ENCODE measurements at places on chromosomes 3 and 15. TPM values are rescaled to one million over a fixed set of nuclear protein-coding genes. Genes with fewer than 3 reads are reported as not detected.
A peak's percentile ranks its signal among the peaks of the same experiment; 100 is the strongest.

GRCh38 chr3:140153736-140154135 is 218.8 kb downstream of the CLSTN2 start:
- no peak for DNase-seq

DNA sequence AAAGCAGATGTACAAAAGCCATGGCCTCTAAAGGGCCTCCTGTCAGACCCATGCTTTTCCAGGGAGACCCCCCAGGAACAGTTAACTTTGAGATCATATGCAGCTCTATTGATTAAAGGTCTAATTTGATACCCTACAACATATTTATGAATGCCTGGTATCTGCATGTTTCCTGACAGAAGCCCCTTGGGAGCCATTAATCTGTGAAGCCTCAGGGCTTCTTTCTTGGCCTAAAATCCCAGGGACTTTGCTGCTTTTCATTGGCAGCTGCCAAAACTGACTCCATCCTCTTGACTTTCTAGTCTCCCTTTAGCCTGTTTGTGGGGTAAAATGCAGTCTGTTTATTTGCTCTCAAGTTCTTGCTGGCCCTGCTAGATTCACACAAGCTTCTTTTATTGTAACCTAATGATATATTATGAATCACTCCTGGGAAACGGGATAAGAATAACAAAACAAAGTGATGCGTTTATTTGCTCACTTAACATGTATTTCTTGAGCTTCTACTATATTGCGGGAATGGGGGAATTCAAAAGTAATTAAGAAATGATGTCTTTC is 257.0 kb downstream of the LSAMP start:
- DNase-seq = no peak

DNA sequence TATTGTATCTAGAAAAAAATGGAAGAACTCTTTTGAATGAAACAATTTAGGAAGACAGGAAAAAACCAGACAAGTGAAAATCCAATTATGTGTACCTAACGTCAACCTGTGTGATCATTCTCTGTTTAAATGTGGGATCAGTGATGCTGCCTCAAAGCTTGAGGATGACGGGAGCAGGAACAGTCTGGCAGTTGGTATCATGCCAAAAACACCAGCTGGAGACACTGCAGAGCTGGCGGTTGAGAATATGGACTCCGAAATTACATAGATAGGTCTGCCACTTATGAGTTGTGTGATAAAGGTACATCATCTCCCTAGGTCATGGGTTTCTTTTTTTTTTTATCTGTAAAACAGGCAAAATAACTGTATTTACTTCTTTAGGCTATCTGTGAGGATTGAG is 480.5 kb downstream of the CNTN4 start:
- DNase-seq = no peak

DNA sequence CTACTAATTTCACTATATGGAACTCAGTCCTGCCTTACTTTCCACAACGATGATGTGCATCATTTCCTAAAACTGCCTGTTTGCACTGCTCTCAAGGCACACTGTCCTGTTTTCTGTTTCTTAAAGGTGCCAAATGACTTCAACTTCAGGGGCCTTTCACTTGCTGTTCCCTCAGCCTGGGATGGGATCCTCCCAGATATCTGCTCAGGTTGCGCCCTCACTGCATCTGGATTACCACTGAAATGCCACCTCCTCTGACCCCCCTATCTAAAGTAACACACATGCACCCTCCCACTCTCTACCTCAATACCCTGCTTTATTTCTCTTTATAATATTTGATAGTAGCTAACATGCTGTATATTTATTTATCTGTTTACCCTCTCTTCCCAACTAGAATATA is 123.8 kb upstream of the CMC1 start:
- no peak for DNase-seq

DNA sequence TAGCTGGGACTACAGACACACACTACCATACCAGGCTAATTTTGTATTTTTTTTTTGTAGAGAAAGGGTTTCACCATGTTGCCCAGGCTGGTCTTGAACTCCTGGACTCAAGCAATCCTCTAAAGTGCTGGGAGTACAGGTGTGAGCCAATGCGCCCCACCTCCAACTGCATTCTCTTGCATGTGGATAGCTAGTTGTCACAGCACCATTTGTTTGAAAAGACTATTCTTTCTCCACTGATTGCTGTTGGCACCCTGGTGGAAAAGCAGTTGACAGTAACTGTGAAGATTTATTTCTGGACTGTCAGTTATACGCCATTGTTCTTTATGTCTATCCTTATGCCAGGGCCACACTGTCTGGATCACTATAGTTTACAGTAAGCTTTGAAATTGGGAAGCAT is 303.9 kb downstream of the ADAMTS17 start:
- DNase-seq = no peak

- peak; percentile 61 for DNase-seq
These were observed 1.1 kb upstream of the LPP start for GRCh38 chr3:188152660-188153436.

- no peak for DNase-seq
These were observed 68.4 kb upstream of the LARS2 start for GRCh38 chr3:45319996-45320305.

DNA sequence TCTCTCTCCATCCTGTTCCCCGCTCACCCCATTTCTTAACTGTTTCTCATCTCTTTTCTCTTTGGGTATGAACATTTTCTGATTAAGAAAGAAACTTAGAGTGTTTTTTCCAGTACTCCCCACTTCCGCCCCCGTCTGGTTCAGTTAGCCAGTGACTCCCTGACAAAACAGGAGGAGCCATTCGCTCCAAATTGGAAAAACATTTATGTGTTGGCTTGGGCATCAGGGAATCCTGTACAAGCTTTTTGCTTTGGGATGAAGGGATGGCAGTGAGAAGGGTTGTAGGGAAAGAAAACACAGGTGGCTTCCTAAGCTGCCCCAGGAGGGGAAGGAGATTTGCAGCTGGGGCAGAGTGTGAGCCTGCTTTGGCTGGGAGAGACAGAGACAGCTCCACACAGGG is 47.0 kb downstream of the BOC start:
- no peak for DNase-seq

DNA sequence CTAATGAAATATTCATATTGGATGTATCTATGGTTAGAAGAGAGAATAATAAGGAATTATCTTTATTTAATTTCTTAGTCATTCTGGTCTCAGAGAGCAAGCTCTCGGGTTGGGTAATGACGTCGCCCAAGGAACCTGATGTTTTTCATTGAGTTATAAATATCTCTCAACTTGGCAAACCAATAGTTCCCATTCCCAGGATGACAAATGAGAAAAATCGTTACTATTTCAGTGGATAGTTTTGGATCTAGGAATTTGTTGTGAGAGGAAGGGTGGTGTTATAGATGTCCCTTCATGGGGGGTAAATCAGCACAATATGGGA is 162.9 kb upstream of the NR2E3 start:
- no peak for DNase-seq

- DNase-seq = peak; percentile 59
These were observed 22.9 kb upstream of the TPM1 start for GRCh38 chr15:63019511-63020109.

GRCh38 chr15:63396152-63396928 is 14.7 kb upstream of the CA12 start:
- DNase-seq = no peak

GRCh38 chr3:71432044-71432975 is 151.2 kb downstream of the FOXP1 start:
- no peak for DNase-seq

- DNase-seq = no peak
These were observed 305.2 kb upstream of the SEMA6D start for GRCh38 chr15:47412136-47412535.

DNA sequence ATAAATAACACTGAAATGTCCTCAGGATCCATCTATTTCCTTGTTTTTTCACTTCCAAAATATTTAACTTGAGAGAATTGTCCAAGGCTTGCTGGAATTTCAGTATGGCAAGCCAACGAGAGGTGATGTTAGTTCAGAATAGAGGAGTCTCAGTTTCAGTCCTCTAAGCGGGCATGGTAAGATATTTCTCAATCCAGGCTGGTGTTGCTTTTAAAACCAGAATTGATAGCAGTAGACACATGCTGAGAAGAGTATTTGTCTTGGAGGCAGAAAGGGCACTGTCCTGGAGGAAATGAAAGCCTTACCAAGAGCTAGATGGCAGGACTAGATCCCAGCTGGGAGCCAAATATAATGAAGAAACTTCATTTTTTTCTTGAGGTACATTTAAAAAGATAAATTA is 23.1 kb downstream of the PHLDB2 start:
- no peak for DNase-seq

DNA sequence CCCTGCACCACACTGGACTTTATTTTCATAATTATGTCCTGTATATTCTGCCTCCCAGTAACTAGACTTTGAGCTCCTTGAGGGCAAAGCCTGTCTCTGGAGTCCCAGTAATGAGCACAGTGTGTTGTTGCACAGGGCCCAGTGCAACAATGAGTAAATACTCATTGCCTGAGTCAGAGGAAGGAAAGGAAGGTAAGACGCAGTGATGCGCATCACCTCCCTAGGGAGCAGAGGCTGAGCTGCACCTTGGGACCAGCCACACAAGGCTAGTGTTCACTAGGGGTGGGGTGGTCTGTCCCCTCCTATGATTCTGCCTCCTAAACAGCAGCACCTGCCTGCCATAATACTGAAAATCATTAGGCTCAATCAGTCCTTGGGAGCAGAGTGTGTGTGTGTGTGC is 86.6 kb upstream of the ADAMTSL3 start:
- no peak for DNase-seq

DNA sequence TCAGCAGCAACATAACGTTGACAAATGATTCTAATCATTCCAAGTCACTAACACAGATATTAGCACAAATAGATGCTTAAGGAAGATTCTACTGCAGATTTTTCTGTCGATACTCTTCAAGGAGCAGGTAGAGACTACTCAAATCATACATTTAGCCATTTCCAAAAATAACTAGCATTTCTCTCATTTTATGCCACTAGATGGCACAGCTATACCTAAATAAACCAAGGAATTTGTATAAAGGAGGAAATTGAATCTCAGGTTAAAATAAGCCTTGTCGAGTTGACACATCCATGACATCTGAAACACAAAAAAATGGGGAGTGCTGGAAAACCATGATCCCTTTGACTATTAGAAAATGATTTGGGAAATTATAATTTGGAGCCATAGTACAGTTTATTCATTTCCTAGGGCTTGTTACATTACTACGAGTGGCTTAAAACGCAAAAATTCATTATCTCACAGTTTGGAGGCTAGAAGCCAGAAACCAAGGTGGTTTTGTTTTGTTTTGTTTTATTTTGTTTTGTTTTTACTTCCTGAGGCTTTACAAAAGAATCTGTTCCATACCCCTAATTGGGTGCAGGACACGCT is 59.5 kb upstream of the STRIT1 start:
- DNase-seq = no peak

DNA sequence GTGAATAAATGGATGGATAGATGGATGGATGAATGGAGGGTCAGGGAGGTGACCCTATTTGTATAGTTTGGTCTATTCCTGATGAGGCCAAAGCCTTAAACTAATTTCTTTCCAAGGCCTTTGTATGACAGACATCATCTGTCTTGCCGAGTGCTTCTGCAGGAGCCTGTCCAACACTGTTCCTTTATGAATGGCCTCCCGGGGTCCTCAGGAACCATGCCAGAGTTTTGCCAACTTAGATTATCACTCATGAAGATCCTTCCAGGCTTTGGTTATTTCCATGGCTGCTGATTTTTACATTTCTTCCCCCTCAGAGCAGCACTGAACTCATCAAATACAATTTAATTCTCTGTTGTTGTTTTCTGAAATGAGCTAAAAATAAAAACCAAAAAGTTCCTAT is 133.0 kb upstream of the SOX2 start:
- no peak for DNase-seq

- DNase-seq = no peak
These were observed 2.1 kb upstream of the GLCE start for GRCh38 chr15:69158201-69158842.

DNA sequence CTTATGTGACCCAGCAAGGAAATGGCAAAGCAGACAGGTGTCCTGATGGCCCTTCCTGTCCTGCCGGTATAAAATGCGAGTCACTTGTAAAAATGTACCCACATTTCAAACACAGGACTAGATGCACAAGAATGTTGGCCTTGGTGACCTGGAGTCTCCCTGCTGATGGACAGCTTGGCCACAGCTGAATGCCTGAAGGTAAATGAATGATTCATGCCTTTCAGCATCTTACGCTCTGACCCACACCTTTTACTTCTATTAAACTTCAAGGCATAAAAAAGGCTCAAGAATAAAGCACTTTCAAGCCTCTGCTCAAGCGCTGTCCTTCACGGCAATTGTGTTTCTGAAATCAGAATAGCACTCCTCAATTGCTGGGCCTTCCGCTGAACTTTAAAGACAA is 228.0 kb upstream of the SLCO3A1 start:
- DNase-seq = no peak

GRCh38 chr3:97347780-97348179 is 416.8 kb upstream of the ARL6 start:
- no peak for DNase-seq

GRCh38 chr3:151003029-151003767 is 30.7 kb upstream of the CLRN1 start:
- no peak for DNase-seq

DNA sequence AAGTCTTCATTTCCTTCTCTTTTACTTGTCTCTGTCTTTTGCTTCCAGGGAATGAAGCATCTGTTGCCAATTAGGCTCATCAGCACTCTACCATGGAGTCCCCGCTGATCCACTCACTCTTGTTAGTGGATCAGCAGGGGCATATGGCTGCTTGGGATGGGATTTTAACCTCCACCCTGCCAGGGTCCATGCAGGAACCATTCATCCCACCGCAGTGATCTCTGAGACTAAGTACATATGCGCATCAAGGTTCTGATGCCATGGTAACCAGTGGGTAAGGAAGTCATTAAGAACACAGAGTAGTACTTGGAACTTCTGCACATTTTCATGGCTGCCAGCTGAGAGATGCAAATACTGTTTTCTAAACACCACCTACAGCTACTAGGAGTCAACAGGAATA is 374.0 kb upstream of the ALCAM start:
- DNase-seq = no peak

Gene HIGD2B
- not detected for total RNA-seq

Gene NR2F2
- total RNA-seq = 90.8 TPM

Gene SRGAP3
- total RNA-seq = 51.2 TPM

Gene ITGA11
- total RNA-seq = 22.8 TPM

Gene GOLGA6L24
- total RNA-seq = not detected

Gene SI
- not detected for total RNA-seq

Gene LIPH
- 16.7 TPM for total RNA-seq

Gene IMPG2
- total RNA-seq = 0.31 TPM

Gene MAGEL2
- total RNA-seq = 0.70 TPM

Data from ureter (tissue), 1 donor.